Stimulated activated naive CD8-positive, alpha-beta T cell treated with anti-CD3 and anti-CD28 coated beads, Interleukin-15, amount 100 ng/mL, for 72 hours (primary cell): ENCODE measurements at places on chromosomes 11 and 22.

- DNase-seq = no peak
Observed at GRCh38 chr11:134742956-134743819, 331.1 kb upstream of the B3GAT1 start.

- no peak for DNase-seq
Observed at GRCh38 chr11:116111546-116111945, 607.3 kb upstream of the CADM1 start.

DNA sequence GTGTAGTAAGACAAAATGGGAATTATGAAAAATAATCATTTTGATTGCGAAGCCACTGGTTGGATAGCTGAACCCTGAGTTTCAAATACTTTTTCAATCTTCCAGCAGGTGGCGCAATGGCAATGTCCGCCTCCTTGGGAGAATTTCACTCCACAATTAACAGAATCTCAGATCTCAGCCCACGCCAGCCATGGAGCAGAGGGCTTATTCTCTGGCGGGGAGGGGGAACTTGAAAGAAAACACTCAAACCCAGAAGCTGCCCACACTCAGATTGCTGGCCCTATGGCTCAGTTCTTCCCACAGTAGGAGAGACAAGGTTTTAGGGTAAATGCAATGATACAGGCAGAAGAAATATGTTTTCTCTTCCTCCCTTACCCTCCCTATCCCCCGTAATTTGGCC lies 38.7 kb upstream of the RCN1 start:
- peak; percentile 45 for DNase-seq

DNA sequence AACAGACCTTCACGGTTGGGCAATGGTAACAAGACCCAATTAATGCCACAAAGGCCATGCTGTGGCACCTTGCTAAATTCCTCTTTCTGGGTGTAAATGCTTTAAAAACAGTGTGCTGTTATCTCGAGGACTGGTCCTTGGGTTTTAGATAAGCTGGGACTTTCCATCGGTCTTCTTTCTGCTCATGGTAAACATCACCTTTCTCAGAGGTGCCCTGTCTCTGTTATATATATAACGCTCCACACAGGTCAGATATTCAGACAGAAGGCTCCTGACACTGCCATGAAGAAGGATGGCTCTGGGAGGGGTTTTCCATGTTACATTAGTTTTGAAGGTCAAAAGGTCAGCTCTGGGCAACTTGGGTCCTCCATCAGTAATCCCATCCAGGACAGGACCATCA lies 151.6 kb downstream of the BBOX1 start:
- no peak for DNase-seq

DNA sequence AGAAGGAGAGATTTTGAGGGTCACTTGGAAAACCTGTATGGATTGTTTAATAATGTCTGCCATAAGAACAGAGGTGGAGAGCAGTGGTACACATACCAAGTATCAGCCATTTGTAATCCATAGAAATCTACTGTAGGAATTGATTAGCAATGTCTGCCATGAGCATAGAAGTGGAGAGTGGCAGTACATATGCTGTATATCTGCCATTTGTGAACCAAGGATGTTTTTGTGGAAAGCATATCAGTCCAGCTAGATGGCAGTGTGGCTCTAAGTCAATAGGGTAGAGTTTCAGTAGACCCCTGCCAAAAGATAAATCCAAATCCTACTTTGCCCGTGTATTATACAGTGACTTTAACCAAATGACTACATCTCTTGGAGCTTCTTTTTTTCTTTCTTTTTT lies 82.9 kb upstream of the SEZ6L start:
- no peak for DNase-seq

- DNase-seq = no peak
Observed at GRCh38 chr11:779955-780532, 2.8 kb upstream of the GATD1 start.

DNA sequence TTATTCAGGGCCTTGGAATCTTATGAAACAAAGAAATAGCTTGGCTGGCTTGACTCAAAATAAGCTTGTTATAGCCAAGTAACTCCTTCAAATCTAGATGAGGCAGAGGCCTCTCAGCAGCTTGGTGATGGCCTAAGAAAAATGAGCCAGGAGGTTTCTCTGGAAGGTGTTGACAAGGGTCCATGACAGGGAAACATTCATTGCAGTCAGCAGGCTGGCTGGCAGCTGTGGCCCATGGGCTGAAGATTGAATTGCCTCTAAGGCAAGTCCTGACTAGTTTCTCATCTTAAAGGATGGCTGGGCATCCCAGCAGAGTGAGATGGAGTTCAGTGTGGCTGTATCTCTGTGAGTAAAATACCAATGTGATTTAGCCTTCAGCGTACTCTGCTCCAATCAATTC lies 441.0 kb downstream of the NELL1 start:
- no peak for DNase-seq

DNA sequence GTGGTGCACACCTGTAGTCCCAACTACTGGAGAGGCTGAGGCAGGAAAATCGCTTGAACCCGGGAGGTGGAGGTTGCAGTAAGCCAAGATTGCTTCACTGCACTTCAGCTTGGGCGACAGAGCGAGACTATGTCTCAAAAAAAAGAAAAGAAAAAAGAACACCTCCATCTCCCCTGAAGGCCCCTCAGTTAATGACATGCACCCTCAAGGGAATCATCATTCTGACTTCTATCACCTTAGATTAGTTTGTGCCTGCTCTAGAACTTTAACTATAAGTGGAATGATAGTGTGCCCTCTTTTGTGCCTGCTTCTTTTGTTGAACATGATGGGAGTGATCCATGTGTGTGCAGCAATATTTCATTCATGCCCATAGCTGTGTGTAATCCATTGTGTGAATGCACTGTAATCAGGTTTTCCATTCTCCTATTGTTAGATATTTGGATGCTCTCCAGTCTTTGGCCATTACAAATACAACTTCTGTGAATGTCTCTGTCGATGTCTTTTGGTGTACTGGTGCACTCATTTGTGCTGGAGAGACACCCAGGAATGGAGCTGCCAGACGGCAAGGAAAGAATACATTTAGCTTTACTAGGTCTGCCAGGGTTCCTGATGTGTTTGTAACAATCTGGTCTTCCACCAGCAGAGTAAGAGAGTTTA lies 883 bp upstream of the VPREB3 start:
- no peak for DNase-seq

DNA sequence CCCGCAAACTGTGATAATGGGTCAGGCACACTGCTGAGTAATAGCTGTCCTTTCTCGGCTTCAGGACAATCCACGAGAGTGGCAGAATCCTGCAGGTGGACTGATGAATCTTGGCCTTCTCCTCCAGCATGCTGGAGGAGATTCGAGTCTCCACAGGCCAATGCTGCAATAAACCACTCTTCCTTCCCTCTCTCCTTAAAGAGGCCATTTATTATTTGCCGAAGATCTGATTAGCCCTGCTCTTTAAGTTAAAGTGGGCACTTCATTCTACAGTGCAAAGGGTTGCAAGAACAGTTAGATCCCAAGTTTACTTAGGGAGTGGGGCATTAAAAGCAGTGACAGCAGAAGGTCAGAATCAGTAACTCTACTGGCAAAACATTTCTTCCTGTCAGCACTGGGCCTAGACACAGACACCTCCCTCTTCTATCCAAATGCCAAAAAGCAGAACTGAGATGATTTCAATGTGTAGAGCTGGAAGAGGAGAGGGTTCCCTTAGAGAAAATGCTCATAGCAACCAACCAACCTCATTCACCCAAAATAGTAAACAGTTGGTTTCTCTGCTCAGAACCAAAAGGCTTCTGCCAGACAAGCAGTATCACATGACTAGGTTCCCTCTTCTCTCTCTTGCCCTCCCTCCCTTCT lies 121.7 kb downstream of the SGSM3 start:
- DNase-seq = no peak

DNA sequence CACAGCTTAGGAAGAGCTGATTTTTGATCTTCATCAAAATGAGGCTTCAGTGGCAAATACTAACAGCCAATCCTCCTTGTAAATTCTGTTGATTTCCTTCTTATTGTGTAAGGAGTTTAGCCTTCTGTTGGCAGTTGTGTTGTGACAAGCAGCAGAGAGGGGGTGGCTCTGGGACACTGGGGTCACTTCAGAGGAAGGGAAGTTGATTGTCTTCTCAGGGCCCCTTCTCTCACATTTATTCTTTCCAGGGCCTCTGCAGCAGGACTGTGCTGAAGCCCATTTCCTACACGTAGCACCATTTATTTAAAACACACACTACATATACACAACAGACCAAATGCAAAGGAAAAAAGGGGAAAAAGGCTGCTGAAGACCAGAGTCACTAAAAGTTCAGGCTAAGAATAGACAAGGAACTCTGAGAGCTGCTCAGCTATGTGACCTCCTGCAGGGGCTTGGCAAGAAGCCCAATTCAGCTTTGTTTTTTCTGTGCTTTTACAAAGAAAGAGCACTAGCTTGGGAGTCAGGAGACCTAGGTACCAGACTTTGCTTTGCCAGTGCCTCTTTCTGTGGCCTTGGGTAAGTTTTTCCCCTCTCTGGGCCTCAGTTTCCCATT lies 28.3 kb upstream of the UPB1 start:
- DNase-seq = no peak

GRCh38 chr11:74345420-74345819 lies 34.0 kb upstream of the P4HA3 start:
- no peak for DNase-seq
